ENCODE measurements at places on chromosomes 11 and 22. TPM values are rescaled to one million over a fixed set of nuclear protein-coding genes. Genes with fewer than 3 reads are reported as not detected.
A peak's percentile ranks its signal among the peaks of the same experiment; 100 is the strongest.

TBX10 gene
- total RNA-seq: not detected

DNA sequence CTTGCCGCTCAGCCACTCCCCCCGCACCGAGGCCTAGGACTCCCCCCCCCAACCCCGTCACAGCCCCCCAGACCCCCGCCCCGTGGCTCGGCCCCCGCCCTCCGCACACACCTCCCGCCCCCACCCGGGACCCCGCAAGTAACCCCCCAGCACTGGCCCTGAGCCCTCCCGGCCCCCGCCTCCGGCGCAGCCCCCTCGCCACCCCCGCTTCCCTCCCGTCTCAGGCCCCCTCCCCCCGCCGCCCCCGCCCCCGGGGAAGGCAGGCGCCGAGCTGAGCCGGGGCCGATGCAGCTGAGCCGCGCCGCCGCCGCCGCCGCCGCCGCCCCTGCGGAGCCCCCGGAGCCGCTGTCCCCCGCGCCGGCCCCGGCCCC lies 1.5 kb downstream of the SHANK3 start:
- no peak for DNase-seq

GRCh38 chr22:38570779-38571364 lies 889 bp upstream of the DMC1 start:
- DNase-seq: peak; percentile 86

IRAG1 gene
- total RNA-seq: 0.99 TPM

DNA sequence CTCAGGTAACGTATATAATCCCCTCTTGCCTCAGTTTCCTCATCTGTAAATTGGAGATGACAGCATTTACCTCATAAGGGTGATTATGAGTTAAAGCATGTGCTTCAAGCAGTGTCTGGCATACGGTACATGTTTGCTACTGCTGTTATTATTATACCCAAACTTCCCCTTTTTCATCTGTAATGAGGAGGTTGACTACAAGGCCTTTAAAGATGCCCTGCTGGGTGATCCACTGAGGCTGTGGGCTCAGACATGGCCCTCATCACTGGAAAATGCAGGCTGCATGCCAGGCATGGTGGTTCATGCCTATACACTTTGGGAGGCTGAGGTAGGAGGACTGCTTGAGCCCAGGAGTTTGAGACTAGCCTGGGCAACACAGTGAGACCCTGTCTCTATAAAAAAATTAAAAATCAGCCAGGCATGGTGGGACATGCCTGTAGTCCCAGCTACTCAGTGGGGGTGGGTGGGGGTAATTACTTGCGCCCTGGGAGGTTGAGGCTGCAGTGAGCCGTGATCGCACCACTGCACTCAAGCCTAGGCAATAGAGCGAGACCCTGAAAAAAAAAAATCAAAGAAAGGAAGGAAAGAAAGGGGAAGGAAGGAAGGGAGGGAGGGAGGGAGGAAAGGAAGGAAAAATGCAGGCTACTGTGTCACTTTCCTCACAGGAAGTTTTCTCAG lies 4.3 kb downstream of the PIK3IP1 start:
- DNase-seq: no peak

CCDC116 gene
- 0.13 TPM for total RNA-seq

- DNase-seq: peak; percentile 75
Measured at GRCh38 chr11:66883016-66883965, 26.4 kb downstream of the LRFN4 start.

DNA sequence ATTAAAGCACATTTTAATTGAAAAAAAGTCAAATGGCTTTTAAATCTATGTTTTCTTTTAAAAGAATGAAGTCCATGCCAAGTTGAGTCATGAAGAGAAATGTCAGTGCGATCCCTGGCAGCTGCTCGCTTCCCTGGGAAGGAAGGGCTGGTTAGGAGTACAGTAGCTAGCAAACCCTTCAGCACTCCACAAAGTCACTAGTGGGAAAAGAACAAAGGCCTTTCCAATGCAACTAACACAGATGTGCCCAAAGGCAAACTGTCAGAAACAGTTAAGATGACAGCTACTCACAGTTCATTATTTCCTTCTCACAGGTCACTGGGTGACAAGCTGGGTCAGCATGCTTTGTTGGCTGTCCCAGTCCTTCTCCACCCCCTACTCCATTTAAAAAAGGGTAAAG lies 308.7 kb downstream of the DCDC1 start:
- DNase-seq: peak; percentile 85

GRCh38 chr11:39268176-39268690 lies 2191.2 kb downstream of the LRRC4C start:
- DNase-seq: no peak

GRCh38 chr11:134644476-134645456 lies 232.7 kb upstream of the B3GAT1 start:
- no peak for DNase-seq

SRSF8 gene
- total RNA-seq: 28.7 TPM

MPPED2 gene
- 0.16 TPM for total RNA-seq

GRCh38 chr11:18100926-18101656 lies 4.8 kb downstream of the SAAL1 start:
- DNase-seq: no peak

GRCh38 chr11:118996926-118997626 lies 862 bp upstream of the CENATAC start:
- no peak for DNase-seq

- no peak for DNase-seq
Measured at GRCh38 chr22:44046485-44047141, 22.5 kb downstream of the PARVB start.

- DNase-seq: peak; percentile 75
Measured at GRCh38 chr11:57248780-57249383, 11.8 kb upstream of the APLNR start.

- no peak for DNase-seq
Measured at GRCh38 chr11:9069256-9069655, 22.1 kb downstream of the SCUBE2 start.

INS gene
- not detected for total RNA-seq

DNA sequence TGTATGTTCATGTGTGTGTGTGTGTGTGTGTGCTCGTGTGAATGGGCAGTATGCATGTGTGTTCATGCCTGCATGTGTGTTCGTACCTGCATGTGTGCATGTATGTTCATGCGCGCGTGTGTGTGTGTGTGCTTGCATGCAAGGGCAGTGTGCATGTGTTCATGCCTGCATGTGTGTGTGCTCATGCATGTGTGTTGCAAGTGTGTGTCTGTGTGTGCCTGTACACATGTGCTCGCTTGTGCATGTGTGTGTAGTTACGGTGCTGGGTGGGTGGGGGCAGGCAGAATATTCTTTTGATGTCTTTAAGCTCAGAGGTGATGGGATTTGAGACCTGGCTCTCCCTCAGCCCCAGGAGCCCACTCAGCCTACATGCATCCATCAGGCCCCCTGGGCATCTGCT lies 822.1 kb downstream of the BRD1 start:
- no peak for DNase-seq

CCDC188 gene
- 2.2 TPM for total RNA-seq

DNA sequence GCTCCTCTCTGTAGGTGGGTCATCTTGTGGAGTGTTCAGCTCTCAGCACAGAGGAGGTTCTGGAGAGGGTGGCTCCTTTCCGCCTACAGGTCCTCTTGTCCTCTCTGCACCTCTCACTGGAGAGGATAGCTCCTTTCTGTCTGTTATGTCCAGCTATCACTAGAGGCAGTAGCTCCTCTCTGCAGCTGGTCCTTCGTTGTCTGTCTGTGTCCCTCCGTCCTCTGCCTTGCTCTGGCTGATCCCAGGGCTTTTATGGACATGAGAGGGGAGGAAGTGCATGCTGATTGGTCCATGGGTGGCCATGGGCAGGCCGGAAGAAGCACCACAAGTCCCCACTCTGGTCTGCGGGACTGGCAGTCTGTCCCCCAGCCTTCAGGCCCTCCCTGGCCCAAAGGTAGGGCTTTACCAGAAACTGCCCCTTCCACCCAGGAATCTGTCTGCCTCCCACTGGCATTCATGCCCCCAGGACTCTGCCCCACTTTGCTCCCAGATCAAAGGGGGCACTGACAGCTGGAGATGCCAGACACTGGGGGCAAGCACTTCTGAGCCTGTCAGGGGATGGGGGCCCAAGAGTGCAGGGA lies 38.6 kb upstream of the CALCB start:
- DNase-seq: peak; percentile 2

STIM1 gene
- 46.4 TPM for total RNA-seq

DNA sequence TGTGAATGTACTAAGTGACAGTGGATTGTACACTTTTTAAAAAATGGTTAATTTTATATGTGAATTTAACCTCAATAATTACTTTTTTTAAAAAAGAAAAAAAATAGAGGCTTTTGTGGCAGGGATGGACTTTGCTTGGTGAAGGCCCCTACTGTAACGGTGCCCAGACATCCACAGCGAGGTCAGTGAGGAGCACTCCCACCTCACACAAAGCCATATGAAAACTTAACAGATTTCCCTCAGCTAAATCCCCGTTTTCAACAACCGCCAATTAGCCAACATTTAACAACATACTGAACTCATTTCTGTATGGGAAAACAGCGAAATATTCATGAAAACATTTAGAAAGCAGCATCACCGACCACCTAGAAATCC lies 642 bp upstream of the C11orf58 start:
- no peak for DNase-seq

TRIM48 gene
- total RNA-seq: not detected

GRCh38 chr22:16922706-16923105 lies 85.3 kb downstream of the GAB4 start:
- no peak for DNase-seq

- DNase-seq: no peak
Measured at GRCh38 chr22:19109198-19110063, 12.8 kb downstream of the DGCR2 start.

DNA sequence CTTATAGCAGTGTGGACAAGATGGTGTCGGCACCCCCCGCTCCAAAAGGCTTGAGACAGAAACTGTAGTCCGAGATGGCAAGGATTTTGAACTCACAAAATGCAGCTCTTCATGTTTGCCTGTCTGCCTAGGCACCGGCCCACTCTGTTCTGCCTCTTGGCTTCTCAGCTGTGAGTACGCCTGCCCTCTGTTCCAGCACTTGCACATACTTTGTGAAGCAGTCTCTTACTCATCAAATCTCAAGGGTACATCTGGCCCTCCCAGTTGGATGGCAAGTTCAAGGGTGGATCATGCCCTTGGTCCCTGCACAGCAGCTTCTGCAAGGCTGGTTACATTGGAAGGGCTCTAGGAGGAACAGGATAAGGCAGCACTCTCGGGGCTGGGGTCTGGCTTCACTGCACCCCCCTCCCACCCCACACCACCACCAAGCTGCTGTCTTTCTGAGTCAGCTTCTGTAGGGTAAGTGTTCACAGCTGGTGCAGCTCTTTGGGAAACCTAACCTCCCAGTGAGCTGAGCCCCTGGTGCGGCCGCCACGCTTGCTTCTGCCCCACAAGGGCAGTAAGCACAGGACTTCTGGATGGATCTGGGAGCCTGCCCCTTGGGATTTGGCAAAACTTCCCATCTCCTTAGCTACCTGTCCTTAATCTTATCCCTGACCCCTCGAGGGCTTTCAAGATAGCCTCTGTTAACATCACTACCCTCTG lies 37.2 kb downstream of the FAM83F start:
- DNase-seq: peak; percentile 12

DNA sequence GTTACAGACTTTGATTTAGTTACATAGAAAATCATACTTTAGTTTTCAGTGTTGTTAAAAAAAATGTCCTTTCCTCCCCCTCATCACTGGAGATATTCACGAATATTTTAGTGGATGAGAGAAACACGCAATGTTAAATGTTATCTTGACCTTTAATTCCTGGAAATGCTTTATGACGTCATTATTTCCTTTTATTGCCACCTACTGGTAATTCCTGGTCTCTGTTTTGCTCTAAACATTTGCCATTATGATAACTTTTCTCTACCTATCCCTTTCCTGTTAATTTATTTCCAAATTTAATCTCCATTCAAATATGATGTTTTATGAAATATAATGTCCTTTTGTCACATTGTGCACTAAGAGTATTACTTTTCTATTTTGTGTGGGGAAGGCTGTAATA lies 770.6 kb downstream of the FAM181B start:
- no peak for DNase-seq

DNA sequence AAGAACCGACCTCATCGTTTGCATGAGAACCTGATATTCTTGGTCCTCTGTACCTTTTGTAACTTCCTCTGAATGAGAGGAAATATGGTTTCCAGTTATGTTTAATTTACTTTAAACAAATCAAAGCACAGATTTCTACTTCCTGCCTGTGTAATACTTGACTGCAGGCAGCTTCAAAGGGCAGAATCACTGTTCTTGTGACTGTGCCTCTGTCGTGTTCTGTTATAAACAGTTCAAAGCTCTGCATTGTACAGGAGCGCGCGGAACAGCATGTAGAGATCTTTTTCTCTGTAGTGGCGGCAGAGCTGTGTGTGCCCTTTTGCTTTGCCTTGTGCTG lies 73.2 kb upstream of the CLDN5 start:
- DNase-seq: no peak

DNA sequence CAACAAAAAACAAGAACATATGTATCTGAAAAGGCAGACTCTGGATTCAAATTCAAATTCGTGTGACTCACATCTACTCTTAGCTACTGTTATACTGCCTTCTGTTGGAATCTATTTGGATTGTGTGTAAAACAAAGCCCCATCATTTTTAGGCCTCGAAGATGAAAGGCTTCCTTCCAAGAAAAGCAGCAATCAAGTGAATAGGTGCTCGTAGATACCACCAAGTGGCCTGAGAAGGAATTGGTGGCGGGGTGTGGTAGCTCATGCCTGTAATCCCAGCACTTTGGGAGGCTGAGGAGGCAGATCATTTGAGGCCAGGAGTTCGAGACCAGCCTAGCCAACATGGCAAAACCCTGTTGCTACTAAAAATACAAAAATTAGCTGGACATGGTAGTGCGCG lies 4.2 kb downstream of the GRAMD1B start:
- no peak for DNase-seq

DNA sequence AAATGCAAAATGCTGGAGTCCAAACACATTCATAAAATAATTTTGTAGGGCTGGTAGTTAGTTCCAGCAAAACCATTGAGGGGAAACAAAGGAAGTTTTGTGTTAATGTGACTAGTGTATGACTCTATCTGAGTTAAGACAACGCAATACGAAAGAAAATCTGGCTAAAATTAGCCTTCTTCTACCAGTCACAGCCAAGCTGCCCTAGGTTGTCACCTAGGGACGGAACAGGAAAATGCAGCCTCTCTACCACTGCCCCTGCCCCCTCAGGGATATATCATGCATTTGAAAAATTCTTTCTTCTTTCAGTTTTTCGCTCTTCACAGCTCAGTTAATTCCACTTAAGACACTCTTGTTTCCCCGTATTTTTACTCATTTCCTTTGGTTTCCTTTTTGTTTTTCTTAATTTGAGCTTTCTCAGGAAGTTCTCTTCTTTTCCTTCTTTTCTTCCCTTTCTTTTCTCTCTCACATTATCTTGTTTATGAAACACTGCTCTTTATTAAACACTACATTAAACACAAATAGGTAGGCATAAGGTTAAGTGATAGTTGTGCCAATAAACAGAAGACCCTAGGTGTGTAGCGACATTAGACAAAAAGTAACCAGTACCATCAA lies 30.6 kb downstream of the KIRREL3 start:
- peak; percentile 48 for DNase-seq

DNA sequence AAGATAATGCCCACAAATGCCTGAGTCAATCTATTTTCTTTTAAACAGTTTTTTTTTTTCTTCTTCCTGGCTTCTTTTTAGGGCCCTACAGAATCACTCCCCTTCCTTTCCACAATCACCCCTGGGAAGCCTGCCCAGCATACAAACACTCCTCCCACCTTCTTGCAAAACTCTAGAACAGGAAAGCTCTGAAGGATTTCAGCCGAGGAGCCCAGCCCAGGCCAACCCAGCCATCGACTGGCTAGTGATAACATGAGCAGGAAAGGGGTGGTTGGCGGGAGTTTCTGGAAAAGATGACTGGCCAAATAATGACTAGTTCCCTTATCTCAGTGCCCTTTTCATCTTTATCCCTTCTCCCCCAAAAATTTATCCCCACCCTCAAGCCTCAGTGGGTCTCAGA lies 68.2 kb downstream of the USP35 start:
- peak; percentile 24 for DNase-seq

RCOR2 gene
- total RNA-seq: 0.53 TPM

DDIAS gene
- total RNA-seq: 0.94 TPM

- no peak for DNase-seq
Measured at GRCh38 chr11:130370845-130371590, 56.3 kb upstream of the ZBTB44 start.

Measured in myocyte (in vitro differentiated cells).